ENCODE measurements at places on chromosomes 3 and 15. TPM values are rescaled to one million over a fixed set of nuclear protein-coding genes. Genes with fewer than 3 reads are reported as not detected.

The CCR1 gene
- 1.2 TPM for total RNA-seq

The CFAP92 gene
- 0.10 TPM for total RNA-seq

The FBXL22 gene
- 21.7 TPM for total RNA-seq

The TLE3 gene
- 34.7 TPM for total RNA-seq

The MSL2 gene
- total RNA-seq: 29.3 TPM

The CTDSPL2 gene
- 111 TPM for total RNA-seq

The ADAMTSL3 gene
- total RNA-seq: 29.2 TPM

The PLA2G4D gene
- not detected for total RNA-seq

The SLC22A14 gene
- total RNA-seq: not detected

The SOX14 gene
- total RNA-seq: not detected

The TICRR gene
- total RNA-seq: 3.2 TPM

The FEZF2 gene
- not detected for total RNA-seq
